Brain microvascular endothelial cell (primary cell): ENCODE measurements at places on chromosomes 4 and X.

- no peak for DNase-seq
Observed at GRCh38 chr4:159363361-159363760, 260.5 kb downstream of the RAPGEF2 start.

GRCh38 chrX:580030-580429, 50.6 kb upstream of the SHOX start:
- DNase-seq, result no peak

GRCh38 chrX:147735364-147735763, 176.4 kb upstream of the FMR1 start:
- no peak for DNase-seq

- DNase-seq, result no peak
Observed at GRCh38 chrX:66162331-66162822, 1.7 kb upstream of the HEPH start.

DNA sequence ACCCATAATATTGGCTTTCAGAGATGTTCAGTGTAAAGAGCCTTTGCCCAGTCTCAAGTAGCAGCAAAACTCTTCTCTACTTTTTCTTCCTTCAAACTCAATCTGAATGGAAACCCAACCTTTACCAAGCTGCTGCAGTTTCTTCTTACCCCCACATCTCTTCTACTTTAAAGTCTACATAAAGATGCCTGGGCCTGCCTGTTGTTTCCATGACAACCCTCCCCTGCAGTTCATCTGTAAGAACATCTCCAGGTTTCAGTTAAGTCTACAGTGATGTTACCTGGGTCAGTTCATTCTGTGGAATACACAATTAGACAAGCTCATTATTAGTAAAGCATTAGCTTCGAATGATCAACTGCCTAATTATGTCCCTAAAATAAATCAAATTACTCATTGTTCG, 81.4 kb downstream of the SPANXN3 start:
- no peak for DNase-seq

DNA sequence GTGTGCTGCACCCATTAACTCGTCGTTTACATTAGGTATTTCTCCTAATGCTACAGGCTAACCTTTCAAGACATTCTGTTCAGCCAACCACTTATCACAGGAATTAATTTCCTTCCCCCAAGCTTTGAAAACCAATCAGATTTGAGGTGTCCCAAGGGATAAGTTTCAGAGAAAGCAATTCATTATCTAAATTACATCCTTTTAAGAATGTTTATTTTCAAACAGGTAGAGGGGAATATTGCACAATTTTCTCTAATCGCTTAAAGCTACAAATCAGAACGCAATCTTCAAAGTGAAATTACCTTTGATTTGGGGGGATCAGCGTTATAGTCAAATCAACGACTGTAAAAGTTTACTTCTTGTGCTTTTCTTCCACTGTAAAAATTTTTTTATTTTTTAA, 1.6 kb downstream of the CLOCK start:
- DNase-seq, result no peak

DNA sequence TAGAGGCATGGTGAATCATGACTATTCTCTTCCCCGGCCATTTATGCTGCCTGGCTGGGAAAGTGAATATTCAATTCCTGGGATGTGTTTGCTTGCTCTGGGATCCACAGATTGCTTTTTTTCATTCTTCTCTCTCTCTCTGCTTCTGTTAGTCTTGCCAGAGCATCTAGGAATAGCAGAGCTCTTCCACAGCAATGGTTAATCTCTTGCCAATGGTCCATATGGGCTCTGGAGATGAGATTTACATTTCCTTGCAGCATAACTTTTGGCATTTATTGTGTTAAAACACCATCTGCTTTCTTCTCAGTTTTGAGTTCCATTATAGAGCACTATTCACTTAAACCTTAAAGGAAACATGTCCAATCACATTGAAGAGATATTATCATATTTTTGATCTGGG, 59.2 kb upstream of the GUCY1A1 start:
- DNase-seq, result no peak

DNA sequence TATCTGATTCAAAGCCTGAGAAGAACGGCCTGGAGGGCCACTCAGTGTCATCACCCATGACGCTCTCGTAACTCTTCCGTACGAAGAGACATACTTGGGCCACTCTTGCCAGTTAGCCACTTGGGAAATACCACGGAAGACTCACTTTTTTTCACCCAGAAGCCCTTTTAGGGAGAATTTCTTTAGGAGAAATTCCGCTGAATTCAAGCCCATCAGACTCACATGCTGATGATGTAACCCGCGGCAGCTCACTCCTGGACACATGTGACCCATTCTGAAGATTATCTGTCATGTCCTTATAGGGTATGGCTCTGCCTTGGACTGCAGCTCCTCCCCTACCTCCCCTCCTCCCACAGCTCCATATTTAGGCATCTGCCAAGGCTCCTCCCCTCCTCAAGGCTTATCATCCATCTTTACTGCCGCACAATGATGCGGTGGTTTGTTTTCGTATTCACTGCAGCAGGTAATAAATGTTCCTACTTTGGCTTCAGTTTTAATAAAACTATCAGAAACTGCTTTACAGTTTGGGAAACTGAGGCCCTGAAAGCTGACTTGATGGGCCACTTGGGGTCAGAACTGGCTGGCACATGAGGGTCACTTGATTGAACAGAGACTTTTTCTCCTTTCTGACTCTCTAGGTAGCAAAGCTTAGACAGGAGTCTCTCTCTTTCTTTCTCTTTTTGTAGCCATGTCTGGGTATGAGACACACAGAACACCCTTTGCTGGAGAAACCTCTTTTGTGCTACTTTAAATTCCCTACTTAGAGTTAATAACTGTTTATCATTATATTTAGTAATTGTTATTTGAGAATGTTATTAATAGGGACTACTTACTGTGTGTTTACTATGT, 42.1 kb downstream of the RHOH start:
- DNase-seq, result no peak

DNA sequence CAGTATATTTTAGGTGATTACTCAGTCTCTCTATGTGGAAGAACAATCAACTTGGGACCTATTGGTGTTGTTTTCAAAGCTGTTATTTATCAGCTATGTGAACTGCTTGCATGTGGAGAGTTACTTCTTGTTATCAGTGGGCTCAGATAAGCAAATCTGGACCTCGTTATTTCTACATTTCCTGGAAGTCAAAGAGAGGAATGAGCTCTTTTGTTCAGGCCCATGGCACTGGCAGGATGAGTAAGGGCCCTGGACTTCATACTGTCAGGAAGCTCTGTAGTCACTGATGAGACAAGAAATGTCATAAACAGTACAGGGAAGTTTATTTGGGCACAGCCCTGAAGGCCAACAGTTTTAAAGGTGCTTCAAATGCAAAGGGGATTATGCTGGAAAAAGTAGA, 760.6 kb upstream of the EPHA5 start:
- DNase-seq, result peak; percentile 79

DNA sequence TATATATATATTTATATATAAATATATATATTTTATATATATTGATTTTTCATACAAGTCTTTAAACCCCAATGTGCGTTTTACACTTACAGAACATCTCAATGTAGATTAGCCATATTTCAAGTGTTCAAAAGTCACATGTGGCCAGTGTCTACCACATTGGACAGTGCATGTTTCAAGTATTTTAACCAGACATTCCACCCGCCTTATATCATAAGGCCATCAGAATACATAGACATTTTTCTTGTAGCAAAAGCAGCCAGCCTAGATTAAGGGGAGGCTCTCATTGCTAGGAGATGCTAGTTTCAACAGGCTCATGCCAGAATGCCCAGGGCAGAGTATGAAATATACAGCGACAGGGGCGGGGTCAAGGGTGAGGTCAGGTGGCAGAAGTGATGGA, 202.0 kb downstream of the NR3C2 start:
- no peak for DNase-seq

- DNase-seq, result no peak
Observed at GRCh38 chr4:151029537-151029936, 14.5 kb upstream of the LRBA start.
